Thoracic aorta (tissue), 2 donors: ENCODE measurements at places on chromosomes 5 and 9. TPM values are rescaled to one million over a fixed set of nuclear protein-coding genes. Genes with fewer than 3 reads are reported as not detected.

GRCh38 chr9:34588671-34589635 is 571 bp downstream of the CNTFR start:
- H3K4me1 ChIP-seq, result peaks cover 51% of the 10 kb centered on the region
- H3K4me3 ChIP-seq, result peak overlapping the region; percentile 69
- H3K27me3 ChIP-seq, result peaks cover 16% of the 10 kb centered on the region
- H3K36me3 ChIP-seq, result no peaks in the 10 kb centered on the region
- DNase-seq, result no peak
- H3K27ac ChIP-seq, result no peak overlapping the region

GRCh38 chr9:737400-738120 is 103.9 kb upstream of the DMRT1 start:
- peaks cover 72% of the 10 kb centered on the region for H3K36me3 ChIP-seq
- H3K27me3 ChIP-seq, result no peaks in the 10 kb centered on the region
- DNase-seq, result no peak
- peak overlapping the region; percentile 95 for H3K27ac ChIP-seq
- peaks cover 55% of the 10 kb centered on the region for H3K4me1 ChIP-seq

- H3K36me3 ChIP-seq, result peaks cover 18% of the 10 kb centered on the region
- peaks cover 19% of the 10 kb centered on the region for H3K4me1 ChIP-seq
- no peak overlapping the region for H3K4me3 ChIP-seq
- no peak overlapping the region for H3K27ac ChIP-seq
Measured at GRCh38 chr9:130236436-130236985, 29.0 kb upstream of the HMCN2 start.

Gene ACTL7A
- not detected for total RNA-seq

Gene FRRS1L
- 1.1 TPM for total RNA-seq

Gene RORB
- 0.85 TPM for total RNA-seq

DNA sequence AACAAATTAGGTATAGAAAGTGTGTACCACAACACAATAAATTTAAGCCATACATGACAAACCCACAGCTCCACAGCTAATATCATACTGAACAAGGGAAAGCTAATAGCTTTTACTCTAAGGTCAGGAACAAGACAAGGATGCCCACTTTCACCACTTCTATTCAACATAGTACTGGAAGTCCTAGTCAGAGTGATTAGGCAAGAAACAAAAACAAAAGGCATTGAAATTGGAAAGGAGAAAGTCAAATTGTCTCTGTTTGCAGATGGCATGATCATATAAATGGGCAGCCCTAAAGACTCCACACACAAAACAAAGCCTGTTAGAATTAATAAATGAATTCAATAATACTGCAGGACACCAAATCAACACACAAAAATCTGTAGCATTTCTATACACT is 548.8 kb downstream of the CTNND2 start:
- no peaks in the 10 kb centered on the region for H3K4me1 ChIP-seq
- H3K36me3 ChIP-seq, result no peaks in the 10 kb centered on the region
- no peaks in the 10 kb centered on the region for H3K27me3 ChIP-seq
- H3K4me3 ChIP-seq, result no peak overlapping the region

DNA sequence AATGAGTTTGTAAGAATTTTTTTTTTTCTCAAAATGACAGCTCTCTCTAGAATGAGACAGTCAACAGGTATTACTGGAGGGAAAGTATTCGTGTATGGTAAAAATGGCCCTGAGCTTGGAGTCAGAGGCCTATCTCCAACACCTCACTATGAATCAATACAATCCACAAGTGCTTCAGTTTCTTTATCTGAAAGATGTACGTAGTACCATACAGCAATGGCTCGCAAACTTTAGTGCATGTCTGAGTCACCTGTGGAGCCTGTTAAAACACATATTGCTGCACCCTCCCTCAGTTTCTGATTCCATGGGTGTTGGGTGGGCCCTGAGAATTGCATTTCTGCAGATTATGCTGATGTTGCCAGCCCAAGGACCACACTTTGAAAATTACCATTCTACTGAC is 44.6 kb downstream of the DMRT2 start:
- H3K4me1 ChIP-seq, result no peaks in the 10 kb centered on the region
- H3K4me3 ChIP-seq, result no peak overlapping the region
- H3K27me3 ChIP-seq, result no peaks in the 10 kb centered on the region
- no peak overlapping the region for H3K27ac ChIP-seq
- DNase-seq, result no peak

DNA sequence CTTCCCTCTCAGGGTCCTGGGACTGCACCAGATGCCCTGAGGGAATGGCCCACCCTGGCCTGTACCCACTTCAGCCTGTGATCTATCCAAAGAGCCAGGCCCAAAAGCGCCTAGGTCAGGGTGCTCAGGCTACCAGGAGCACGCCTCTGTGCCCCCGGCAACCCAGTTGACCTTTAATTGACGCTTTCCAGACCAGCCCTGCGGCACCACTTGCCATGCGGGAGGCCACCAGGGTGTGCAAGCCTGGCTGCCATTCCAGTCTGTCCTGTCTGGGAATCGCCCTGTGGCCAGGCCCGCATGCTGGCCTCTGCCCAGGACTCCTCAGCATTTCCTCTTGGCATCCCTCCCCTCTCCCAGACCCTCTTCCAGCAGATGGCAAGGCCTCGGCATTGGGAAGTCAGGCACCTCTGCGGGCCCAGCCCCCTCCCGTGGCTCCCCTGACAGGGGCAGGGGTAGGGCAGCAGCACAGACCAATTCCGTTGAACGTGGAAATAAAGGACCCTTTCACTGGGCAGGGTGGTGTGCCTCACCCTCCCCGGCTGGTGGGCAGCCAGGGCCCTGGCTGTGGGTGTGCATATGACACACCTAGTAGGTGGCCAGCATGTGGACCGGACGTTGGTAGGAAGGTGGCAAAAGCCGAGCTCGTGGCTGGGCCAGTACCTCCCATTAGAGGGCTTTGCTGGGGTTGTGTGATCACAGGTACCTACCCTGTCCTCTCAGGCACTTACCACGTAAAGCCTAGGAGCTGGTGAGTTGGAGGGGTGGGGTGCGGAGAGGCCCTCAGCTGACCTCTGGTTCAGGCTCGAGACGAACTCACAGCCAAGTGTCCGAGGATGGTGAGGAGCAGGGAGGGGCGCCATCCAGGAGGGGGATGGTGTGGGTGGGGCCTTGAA is 3.5 kb upstream of the AIF1L start:
- DNase-seq, result no peak
- H3K4me3 ChIP-seq, result no peak overlapping the region
- no peaks in the 10 kb centered on the region for H3K27me3 ChIP-seq
- peaks cover 17% of the 10 kb centered on the region for H3K4me1 ChIP-seq
- no peaks in the 10 kb centered on the region for H3K36me3 ChIP-seq

GRCh38 chr5:133421394-133421793 is 190.9 kb downstream of the FSTL4 start:
- no peak for DNase-seq
- no peak overlapping the region for H3K4me3 ChIP-seq
- no peaks in the 10 kb centered on the region for H3K4me1 ChIP-seq
- H3K27me3 ChIP-seq, result no peaks in the 10 kb centered on the region

GRCh38 chr5:141692533-141692888 is 10.5 kb upstream of the ARAP3 start:
- no peaks in the 10 kb centered on the region for H3K27me3 ChIP-seq
- DNase-seq, result no peak
- no peaks in the 10 kb centered on the region for H3K36me3 ChIP-seq
- no peaks in the 10 kb centered on the region for H3K4me1 ChIP-seq

DNA sequence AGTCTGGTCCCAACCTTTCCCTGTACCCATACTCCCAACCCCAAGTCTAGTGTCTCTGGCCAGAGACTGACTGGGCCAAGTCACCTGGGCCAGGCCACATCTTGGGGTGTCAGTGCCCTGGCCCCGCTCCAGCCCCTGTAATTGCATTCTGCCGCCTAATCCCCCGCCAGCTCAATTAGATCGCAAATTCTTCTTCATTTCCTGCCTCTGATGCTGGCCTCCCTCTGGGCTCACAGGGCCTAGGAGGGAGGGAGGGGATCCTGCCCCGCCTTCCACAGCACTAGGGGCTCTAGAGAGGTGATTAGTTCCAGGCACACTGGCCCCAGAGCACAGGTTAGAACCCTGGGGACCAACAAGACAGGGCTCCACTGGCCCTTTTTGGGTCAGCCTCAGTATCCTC is 5.5 kb downstream of the CXXC5 start:
- no peak for DNase-seq
- H3K4me3 ChIP-seq, result no peak overlapping the region
- H3K36me3 ChIP-seq, result no peaks in the 10 kb centered on the region
- peaks cover 88% of the 10 kb centered on the region for H3K4me1 ChIP-seq

- H3K27ac ChIP-seq, result no peak overlapping the region
- H3K4me1 ChIP-seq, result no peaks in the 10 kb centered on the region
- no peak overlapping the region for H3K4me3 ChIP-seq
Measured at GRCh38 chr5:89129941-89130340, 247.0 kb upstream of the MEF2C start.

DNA sequence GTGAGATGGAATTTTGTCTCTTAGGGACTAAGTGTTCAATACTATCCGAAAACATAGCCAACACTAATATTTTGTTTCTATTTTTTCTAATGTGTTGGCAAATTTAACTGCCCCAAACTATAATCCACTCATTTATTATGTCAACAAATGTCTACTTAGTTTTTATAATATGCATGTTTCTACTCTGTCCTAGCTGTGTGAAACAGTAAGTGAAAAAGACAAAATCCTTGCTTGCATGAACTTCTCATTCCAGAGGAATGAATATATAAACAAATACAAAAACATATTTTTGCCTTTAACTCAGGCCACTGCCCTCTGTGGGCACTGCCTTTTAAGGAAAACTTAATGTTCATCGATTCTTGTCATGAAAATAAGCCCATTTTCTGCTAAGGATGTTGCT is 1275.4 kb upstream of the CDH18 start:
- peak overlapping the region; percentile 63 for H3K27ac ChIP-seq
- H3K27me3 ChIP-seq, result no peaks in the 10 kb centered on the region
- no peaks in the 10 kb centered on the region for H3K36me3 ChIP-seq
- no peak overlapping the region for H3K4me3 ChIP-seq

DNA sequence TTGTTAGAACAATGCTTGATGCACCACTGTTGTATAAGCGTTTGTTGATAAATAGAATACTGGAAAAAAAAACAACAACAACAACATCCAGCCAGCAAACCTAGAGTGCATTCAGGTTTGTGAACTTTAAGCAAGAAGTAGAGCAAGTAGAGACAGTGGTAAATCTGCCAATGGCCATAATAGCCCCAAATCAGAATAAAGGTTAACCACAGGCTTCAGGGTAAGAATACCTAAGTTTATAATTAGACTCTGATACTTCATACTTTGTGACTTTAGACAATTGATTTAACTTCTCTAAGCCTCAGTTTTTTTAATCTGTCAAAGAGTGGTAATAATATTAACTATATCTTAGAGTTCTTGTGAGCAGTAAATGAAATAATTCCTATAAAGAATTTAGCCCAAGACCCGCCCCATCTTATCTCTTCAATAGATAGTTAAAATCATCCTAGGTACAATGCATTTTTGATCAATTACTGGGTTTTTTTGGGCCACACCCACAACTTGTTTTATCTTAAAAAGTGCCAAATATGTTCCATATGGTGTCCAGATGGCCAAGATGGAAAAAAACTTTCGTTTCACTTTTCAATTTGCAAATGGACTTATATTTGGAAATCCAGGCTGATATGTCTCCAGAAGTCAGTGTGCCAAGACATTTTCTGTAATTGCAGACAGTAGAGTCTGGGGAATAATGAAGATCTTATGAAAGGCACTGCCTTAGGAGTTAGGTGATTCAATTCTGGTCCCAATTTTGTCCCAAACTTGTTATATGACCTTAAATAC is 24.5 kb upstream of the DPYSL3 start:
- no peaks in the 10 kb centered on the region for H3K27me3 ChIP-seq
- peaks cover 40% of the 10 kb centered on the region for H3K4me1 ChIP-seq

DNA sequence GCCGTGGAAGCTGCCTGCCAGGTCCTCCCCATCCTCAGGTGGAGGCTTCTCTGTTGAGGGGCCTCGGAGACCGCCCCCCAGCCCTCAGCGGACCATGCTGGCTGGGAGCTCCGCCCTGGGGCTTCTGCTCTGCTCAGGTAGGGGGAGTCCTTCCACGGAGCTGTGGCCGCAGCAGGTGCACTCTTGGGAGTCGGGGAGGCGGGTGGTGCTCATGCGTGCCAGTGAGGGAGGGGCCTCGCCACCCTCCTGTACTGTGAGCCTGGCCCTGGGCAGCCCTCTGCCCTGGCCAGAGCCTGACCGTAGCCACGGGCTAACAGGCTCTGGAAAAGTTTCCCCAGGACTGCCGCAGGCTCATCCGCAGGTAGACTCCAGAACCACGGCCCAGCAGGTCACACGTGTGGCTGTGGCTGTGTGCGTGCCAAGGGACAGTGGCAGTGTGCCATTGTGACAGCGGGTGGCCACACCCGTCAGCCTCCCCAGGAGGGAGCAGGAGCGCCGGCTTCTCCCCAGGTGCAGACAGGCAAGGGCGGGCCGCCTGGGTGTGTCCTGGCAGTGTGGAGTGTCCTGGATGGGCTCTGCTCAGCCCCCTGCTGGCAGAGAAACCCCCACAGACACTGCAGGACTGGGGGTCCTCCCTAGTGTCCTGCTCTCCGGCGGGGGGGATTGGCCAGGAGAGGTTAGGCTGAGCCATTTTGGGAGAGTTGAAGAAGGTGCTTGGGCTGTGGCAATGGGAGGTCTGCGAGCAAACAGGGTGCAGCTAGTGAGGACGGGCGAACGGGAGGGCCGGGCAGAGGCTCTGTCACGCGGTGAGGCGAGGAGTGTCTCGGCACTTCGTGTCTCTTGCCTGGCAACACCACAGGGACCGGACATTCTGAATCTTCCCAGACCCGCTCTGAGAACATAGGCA is 29.5 kb downstream of the TPPP start:
- H3K4me3 ChIP-seq, result no peak overlapping the region
- H3K27me3 ChIP-seq, result no peaks in the 10 kb centered on the region
- peaks cover 20% of the 10 kb centered on the region for H3K36me3 ChIP-seq
- H3K27ac ChIP-seq, result no peak overlapping the region
- H3K4me1 ChIP-seq, result no peaks in the 10 kb centered on the region

GRCh38 chr9:92147852-92148180 is 32.6 kb upstream of the SPTLC1 start:
- H3K4me1 ChIP-seq, result no peaks in the 10 kb centered on the region
- H3K27ac ChIP-seq, result no peak overlapping the region
- no peaks in the 10 kb centered on the region for H3K36me3 ChIP-seq
- no peaks in the 10 kb centered on the region for H3K27me3 ChIP-seq
- DNase-seq, result no peak

DNA sequence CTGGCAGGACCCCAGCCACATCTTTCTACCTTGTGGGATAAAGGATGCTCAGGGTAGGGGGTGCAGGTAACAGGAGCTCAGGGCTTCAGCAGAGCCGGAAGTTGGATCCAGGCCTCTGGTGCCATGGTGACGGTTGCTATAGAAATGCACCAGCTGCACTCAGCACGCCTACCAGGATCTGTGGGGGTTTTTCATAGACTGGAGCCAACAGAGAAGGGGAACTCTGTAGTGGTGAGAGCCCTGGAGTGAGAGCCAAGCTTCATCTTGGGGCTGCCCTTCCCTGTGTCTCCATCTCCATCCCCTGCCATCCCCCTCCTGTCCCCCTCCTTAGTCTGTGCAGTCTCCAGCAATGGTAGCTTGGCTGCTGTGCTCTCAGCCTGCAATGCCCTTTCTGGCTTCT is 27.5 kb upstream of the BOD1 start:
- DNase-seq, result no peak
- H3K4me1 ChIP-seq, result no peaks in the 10 kb centered on the region
- no peaks in the 10 kb centered on the region for H3K36me3 ChIP-seq
- H3K4me3 ChIP-seq, result no peak overlapping the region
- H3K27me3 ChIP-seq, result no peaks in the 10 kb centered on the region
- no peak overlapping the region for H3K27ac ChIP-seq

- H3K27ac ChIP-seq, result no peak overlapping the region
- H3K4me1 ChIP-seq, result no peaks in the 10 kb centered on the region
- no peak overlapping the region for H3K4me3 ChIP-seq
- no peaks in the 10 kb centered on the region for H3K36me3 ChIP-seq
Measured at GRCh38 chr5:111284825-111285224, 60.6 kb downstream of the CAMK4 start.

Gene SPATA31C2
- total RNA-seq, result not detected

Gene HSPB3
- total RNA-seq, result 0.95 TPM

Gene PIP5K1B
- total RNA-seq, result 7.1 TPM
